CD4-positive, CD25-positive, alpha-beta regulatory T cell (primary cell): ENCODE measurements at places on chromosomes 3 and 15. TPM values are rescaled to one million over a fixed set of nuclear protein-coding genes. Genes with fewer than 3 reads are reported as not detected.

Gene LMAN1L
- total RNA-seq = not detected

Gene ARL6IP5
- 117 TPM for total RNA-seq

DNA sequence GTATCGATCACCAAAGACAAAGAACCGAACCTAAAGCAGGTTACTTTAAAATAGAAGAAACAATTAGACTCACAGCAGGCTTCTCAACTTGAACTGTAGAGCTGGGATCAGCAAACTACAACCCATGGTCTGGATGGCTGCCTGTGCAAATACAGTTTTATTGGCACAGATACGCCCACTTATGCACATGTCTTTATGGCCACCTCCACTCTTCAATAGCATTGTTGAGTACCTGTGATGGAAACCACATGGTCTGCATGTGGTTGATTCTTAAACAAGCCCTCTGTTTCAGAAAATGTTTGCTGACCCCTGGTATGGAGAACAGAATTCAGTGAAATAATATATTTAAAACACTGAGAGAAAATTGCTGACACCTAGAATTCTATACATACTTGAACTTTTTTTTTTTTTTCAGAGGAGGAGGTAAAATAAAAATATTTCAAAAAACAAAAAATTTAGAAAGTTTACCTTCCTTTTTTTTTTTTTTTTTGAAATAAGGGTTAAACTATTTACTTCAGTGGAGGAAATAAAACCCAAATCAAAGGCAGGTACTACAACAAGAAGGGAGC lies 263.8 kb upstream of the ATP10A start:
- no peak for DNase-seq

- no peak for DNase-seq
These were observed 820.8 kb downstream of the IGSF11 start for GRCh38 chr3:118213892-118214291.

- DNase-seq = no peak
These were observed 119.3 kb upstream of the CCNL1 start for GRCh38 chr3:157279237-157279636.

DNA sequence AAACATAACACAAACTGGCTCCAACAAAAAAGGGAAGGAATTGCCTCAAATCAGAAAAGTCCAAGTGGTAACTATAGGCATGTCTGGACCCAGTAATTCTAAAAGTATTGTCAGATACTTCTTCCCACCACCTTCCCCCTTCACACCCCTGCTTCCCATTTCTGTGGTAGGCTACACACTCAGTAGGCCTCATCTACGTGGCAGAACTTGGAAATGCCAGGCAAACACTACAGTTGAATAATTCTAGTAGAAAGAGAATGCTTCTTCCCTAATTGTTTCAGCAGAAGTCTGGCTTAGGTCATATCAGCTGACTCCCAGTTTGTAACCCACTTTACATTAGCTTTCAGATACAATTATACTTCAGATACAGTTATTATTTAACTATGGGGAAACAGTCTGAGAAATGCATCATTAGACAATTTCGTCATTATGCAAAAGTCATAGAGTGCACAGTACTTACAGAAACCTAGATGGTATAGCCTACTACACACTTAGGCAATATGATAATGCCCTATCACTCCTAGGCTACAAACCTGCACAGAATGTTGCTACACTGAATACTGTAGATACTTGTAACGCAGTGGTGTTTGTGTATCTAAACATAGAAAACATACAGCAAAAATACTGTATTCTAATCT lies 6.4 kb downstream of the SETMAR start:
- DNase-seq = no peak

- DNase-seq = no peak
These were observed 72.3 kb downstream of the PIAS1 start for GRCh38 chr15:68126396-68126795.

Gene CD86
- not detected for total RNA-seq

- DNase-seq = no peak
These were observed 165.0 kb downstream of the SUCNR1 start for GRCh38 chr3:152038490-152038889.

Gene C15orf39
- 19.5 TPM for total RNA-seq

DNA sequence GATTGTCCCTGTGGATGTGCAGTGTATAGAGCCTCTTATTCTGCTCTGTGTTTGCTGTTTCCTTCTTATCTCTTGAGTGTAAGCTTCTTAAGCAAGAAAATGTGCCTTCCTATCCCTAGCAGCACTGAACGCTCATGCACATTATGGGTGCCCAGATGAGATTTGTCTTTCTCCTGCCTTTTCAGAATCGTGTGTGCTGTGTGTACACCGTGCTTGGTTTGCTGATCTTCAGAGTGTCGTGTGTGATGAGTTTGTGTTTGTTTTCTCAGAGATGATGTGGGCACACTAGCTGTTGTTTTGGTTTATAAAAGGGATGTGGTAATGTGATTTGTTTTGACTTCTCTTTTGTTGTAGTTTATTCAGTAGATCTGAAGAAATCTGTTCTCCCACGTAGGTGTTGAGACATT lies 19.7 kb downstream of the GPR171 start:
- no peak for DNase-seq

Gene UQCRC1
- total RNA-seq = 111 TPM

DNA sequence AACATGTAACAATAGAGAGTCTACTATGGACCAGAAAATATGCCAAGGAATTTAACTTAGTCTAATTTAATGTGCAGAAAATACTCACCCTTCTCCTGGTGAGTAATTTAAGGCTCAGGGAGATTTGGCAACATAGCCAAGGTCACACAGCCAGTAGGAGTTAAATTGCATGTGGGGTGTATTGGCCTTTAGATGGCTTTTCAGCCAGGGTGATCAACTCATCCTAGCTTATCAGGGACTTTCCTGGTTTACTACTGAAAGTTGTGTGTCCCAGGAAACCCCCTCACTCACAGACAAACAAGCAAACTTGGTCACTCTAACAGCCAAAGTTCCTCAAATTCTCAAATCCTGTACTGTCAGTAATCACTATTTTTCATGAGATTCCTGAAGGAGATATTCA lies 2.6 kb upstream of the SLC9A9 start:
- no peak for DNase-seq

- no peak for DNase-seq
These were observed 2.9 kb downstream of the GATA2 start for GRCh38 chr3:128489927-128490649.

Gene STRA6
- total RNA-seq = not detected

- no peak for DNase-seq
These were observed 16.2 kb downstream of the DCUN1D1 start for GRCh38 chr3:182964179-182964578.

DNA sequence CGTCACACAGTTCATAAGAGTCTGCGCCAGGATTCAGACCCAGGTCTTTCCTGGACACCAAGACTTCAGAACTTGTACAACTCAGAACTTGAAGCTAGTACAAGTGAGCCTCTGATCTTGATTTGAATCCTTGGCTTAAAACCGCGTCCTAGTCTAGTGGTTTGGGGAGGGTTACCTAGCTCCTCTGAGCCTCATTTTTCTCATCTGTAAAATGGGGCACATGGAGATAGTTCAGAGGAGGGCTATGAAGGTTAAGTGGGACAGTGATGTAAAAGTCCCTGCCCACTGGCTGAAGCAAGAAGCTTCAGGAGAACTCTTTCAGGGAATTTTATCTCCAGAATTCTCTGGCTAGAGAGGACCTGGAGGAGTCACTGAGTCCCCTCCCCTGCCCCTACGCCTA lies 48.7 kb upstream of the LCTL start:
- DNase-seq = no peak

Gene SLC6A11
- not detected for total RNA-seq

Gene COL6A6
- total RNA-seq = not detected

DNA sequence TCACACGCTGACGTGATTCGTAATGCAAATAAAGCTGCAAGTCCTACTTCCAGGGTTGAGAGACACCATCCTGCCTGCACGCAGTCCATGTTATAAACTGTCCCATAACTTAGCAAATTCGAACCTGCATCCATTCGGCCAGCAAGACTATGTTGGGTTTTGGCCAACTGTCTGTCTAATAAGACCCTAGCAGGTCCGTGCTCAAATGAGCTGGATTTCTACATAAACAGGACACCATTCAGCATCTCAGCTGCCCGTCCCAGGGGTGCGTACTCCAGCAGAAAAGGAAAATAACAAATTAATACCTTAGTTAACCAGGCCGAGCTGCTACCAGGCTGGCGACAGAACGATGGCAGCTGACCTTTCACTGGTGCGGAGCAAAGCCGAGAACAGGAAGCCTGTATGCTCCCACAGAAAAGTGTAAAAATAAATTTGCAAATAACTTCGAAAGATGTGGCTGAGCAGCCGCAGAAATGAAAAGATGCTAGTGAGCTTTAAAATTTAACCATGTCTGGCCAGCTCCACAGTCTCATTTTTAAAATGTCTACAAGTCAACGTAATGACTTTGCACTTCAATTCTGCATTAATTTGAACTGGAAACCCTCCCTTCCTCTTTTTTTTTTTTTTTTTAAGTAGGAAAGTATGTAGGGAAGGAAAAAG lies 97.1 kb upstream of the SNRPA1 start:
- DNase-seq = no peak

DNA sequence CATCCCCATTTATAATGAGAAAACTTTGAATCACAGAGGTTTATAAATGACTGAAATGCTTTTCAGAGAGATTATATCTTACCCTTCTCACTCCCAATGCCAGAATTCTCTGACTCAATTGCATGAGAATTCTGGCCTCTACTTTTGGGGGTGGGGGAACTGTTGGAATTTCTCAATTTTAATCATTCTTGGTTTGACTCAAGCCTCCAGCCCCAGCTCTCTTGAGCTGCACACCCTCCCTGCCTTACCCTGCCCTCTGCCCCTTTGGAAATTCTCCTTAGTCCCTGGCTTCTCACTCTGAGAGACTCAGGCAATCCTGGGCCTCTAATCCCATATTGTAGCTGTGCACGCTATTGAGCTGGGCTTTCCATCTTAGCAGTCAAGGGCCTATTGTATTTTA lies 44.2 kb downstream of the ZNF589 start:
- DNase-seq = no peak

DNA sequence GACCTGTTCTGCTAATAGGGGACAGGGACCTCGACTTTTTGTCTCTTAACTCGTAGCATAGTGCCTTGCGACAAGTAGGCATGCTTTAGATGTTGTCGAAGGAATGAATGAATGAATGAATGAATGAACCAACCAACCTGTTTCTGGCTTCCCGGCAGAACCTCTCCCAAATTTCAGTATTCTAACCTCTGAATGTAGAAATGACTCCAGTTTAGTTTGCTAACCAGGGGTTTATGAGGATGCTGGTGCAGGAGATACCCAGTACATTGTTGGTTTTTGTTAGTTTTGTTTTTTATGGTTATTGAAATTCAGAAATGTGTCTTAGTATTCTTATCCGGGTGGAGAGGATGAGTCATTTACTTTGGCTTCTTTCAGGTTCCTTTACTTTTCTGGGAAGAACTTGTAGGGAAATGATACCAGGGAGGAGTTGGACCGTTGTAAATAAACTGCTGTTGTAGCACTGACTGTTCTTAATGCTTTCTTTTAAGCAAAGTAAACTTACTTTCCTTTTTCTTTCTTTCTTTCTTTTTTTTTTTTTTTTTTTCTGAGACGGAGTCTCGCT lies 29.6 kb upstream of the EHHADH start:
- no peak for DNase-seq
